Mesothelial cell of epicardium (in vitro differentiated cells): ENCODE measurements at places on chromosomes 3 and 15. TPM values are rescaled to one million over a fixed set of nuclear protein-coding genes. Genes with fewer than 3 reads are reported as not detected.

DNA sequence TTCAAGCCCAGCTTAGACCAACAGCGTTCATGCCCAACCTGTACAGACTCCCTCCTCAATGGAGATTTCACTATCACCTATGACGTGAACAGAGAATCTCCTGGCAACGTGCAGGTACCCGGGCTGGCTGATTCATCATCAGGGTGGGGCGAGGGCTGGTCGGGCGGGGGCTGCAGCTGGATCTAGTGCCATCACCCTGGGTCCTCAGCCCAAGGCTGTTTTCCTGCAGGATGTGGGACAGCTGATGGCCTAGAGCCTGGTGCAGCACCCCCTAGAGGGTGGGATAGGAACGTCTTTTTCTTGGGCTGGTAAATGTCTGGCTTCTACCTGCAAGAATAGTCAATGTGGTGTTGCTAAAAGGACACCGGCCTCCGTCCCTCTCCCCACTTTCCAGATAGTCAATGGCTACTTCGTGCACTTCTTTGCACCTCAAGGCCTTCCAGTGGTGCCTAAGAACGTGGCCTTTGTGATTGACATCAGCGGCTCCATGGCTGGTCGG lies 4.4 kb downstream of the ITIH3 start:
- DNase-seq: no peak

- no peak for DNase-seq
These were observed 120.1 kb downstream of the OXNAD1 start for GRCh38 chr3:16385151-16385550.

GRCh38 chr15:93195109-93195508 lies 106.1 kb upstream of the RGMA start:
- DNase-seq: no peak

- DNase-seq: no peak
These were observed 42.1 kb downstream of the CDCP1 start for GRCh38 chr3:45103753-45104714.

GRCh38 chr3:131568460-131568859 lies 65.7 kb upstream of the MRPL3 start:
- DNase-seq: no peak

- no peak for DNase-seq
These were observed 32.5 kb downstream of the MRPS25 start for GRCh38 chr3:15032650-15033049.

Gene CKMT1A
- 0.29 to 0.42 TPM in 2 of 3 replicates, not detected in the other for total RNA-seq

Gene LDHAL6B
- total RNA-seq: not detected in 3 replicates

DNA sequence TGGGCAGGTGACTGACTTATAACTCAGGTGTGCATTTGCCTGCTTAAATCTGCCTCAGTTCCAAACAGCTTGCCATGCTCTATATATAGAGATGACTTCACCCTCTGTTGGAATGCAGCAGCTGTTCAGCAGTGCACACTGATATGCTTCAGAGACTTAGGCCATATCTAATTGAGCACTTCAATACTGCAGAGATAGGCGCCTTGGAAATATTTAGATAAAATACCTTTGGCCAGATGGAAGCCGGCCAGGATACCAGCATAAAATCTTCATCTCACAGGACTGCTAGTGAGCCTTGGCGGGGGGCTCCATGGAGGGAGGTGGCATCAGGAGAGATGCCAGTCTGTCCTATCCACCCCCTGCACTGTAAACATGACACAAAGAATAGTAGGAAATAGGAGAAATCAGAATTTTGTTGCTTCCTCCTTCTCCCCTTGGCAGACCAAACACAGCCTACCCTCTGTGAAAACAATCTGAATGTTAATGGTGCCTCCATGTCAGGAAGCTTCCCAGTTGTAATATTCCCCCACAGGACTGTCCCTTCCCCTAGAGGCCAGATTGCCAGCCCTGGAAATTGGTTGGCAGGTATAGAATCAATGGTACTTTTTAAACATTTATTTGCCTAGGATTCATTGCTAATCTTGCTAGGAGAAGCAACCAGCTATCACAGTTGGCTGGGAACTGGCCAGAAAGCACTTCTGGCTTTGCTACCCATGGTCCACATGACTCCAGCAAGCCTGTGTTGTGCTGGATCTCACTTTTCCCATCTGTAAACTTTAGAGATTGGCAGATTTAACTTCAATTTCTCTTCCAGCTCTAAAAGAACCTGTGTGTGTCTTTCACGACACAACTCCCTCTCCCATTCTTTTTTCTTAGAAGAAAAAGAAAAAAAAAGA lies 215.5 kb upstream of the KCNMB2 start:
- no peak for DNase-seq

Gene DCBLD2
- 53.0 to 57.9 TPM (median 56.5 TPM) in 3 replicates for total RNA-seq

- DNase-seq: peak; percentile 69
These were observed 138.1 kb downstream of the TMCO5A start for GRCh38 chr15:38072348-38073177.

- no peak for DNase-seq
These were observed 42.3 kb downstream of the FSD2 start for GRCh38 chr15:82763361-82764116.

DNA sequence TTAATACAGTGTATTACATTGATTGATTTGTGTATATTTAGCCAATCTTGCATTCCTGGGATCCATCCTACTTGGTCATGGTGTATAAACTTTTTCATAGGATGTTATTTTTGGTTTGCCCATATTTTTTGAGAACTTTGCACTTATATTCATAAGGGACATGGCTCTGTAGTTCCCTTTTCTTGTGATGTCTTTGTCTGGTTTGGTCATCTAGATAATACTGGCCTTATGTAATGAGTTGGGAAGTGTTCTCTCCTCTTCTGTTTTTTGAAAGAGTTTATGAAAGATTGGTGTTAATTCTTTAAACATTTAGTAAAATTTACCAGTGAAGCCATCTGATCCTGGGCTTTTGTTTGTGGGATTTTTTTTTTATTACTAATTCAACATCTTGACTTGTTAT lies 9.6 kb downstream of the CHST13 start:
- DNase-seq: no peak

DNA sequence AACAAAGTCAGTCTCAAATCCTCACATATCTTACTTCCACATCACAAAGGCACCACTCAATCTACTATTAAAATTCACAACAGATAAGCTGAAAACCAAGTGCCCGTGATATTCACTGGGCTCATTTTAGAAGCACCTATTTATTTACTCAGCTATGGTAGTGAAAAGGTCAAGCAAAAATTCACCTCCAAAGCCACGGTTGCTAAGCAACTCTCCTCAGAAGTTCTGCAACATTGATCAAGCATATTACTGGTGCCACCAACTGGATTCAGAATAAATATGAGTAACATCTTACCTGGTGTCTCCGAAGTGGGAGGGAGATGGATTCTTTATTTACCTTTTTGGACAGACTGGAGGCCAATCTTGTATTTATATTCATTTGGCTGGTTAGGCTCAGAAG lies 714.8 kb downstream of the FHIT start:
- no peak for DNase-seq
